ENCODE measurements at places on chromosomes 1 and 21. TPM values are rescaled to one million over a fixed set of nuclear protein-coding genes. Genes with fewer than 3 reads are reported as not detected.

SLX9 gene
- 3.7 TPM for total RNA-seq

PERM1 gene
- 0.78 TPM for total RNA-seq

FCRL2 gene
- total RNA-seq, result not detected

SERINC2 gene
- 1.5 TPM for total RNA-seq

SLC1A7 gene
- total RNA-seq, result not detected

GRCh38 chr1:52532731-52533327, 20.1 kb downstream of the TUT4 start:
- no peaks in the 10 kb centered on the region for H3K36me3 ChIP-seq
- H3K4me3 ChIP-seq, result no peak overlapping the region
- H3K4me1 ChIP-seq, result no peaks in the 10 kb centered on the region
- DNase-seq, result no peak
- no peaks in the 10 kb centered on the region for H3K27me3 ChIP-seq
- no peak overlapping the region for H3K27ac ChIP-seq

- H3K4me1 ChIP-seq, result no peaks in the 10 kb centered on the region
- H3K4me3 ChIP-seq, result no peak overlapping the region
- DNase-seq, result no peak
These were observed 57.9 kb upstream of the KCNE2 start for GRCh38 chr21:34305605-34306604.

- H3K36me3 ChIP-seq, result peaks cover 4% of the 10 kb centered on the region
- no peak overlapping the region for H3K4me3 ChIP-seq
These were observed 8.9 kb downstream of the MRTO4 start for GRCh38 chr1:19260211-19261138.

- H3K4me3 ChIP-seq, result no peak overlapping the region
- peaks cover 9% of the 10 kb centered on the region for H3K4me1 ChIP-seq
- no peaks in the 10 kb centered on the region for H3K27me3 ChIP-seq
- H3K36me3 ChIP-seq, result no peaks in the 10 kb centered on the region
- no peak for DNase-seq
- no peak overlapping the region for H3K27ac ChIP-seq
These were observed 65.3 kb upstream of the TARDBP start for GRCh38 chr1:10947181-10947580.

DNA sequence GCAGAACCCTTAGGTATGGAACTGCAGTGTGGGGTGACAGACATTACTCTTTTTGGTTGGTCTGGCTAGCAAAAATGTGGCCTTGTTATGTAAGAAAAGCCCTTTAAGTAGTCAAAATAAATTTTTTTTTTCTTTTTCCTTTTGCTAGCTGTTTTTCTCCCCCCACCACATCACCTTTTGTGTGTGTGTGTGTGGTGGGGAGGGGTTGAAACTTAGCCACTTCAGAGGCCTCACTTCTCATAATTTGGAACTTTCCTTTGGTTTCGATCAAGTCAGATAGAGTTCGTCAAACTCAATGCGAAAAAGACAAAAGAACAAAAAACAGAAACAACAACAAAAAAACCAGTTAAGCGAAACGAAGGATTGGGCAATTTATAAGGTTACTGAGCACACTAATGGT, 1.9 kb upstream of the PRMT2 start:
- H3K27me3 ChIP-seq, result no peaks in the 10 kb centered on the region
- H3K36me3 ChIP-seq, result no peaks in the 10 kb centered on the region
- peak overlapping the region; percentile 99 for H3K27ac ChIP-seq
- H3K4me1 ChIP-seq, result peaks cover 24% of the 10 kb centered on the region

DNA sequence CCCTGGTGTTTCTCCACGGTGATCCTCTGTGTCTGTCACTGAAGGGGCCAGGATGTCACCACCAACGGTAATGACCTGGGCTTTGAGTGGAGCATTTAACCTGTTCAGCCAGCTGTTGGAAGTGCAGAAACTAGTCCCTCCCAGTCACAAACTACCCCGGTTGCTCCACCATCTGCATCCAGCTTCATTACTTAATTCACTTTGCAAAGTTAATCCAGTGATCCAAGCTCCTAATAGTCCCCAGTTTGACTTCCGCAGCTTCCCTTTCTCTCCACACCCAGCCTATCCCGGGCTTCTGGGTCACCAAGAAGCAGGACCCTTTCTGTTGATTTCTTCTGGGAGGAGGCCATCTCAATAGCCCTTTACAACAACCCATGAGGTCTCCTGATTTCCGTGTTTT, 63.5 kb downstream of the MDM4 start:
- peak overlapping the region; percentile 43 for H3K4me3 ChIP-seq
- H3K27ac ChIP-seq, result peak overlapping the region; percentile 48
- no peaks in the 10 kb centered on the region for H3K27me3 ChIP-seq
- peaks cover 17% of the 10 kb centered on the region for H3K4me1 ChIP-seq
- DNase-seq, result no peak
- H3K36me3 ChIP-seq, result no peaks in the 10 kb centered on the region

- no peaks in the 10 kb centered on the region for H3K27me3 ChIP-seq
- H3K4me1 ChIP-seq, result no peaks in the 10 kb centered on the region
- H3K4me3 ChIP-seq, result no peak overlapping the region
- H3K36me3 ChIP-seq, result no peaks in the 10 kb centered on the region
- no peak for DNase-seq
These were observed 437.3 kb downstream of the PLA2G4A start for GRCh38 chr1:187266051-187266450.

DNA sequence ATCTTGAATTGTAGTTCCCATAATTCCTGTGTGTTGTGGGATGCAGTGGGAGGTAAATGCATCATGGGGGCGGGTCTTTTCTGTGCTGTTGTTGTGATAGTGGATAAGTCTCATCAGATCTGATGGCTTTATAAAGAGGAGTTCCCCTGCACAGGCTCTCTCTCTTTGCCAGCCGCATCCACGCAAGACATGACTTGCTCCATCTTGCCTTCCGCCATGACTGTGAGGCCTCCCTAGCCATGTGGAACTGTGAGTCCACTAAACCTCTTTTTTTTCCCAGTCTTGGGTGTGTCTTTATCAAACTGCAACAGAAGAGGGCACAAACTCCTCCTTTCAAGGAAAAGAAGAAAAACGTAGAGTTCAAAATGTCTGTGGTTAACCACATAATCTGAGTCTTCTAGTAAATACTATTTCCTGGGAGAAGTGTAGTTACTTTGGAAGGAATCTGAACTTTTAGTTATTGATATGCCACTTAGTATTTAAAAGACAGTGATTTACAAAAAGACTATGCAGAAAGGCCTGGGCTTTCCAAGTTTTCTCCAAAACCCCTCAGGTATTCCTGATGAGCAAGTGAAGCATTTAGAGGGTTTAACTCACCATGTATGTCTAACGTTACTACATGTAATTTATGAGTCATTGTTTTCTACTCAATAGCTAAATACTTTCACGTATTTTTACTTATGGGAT, 10.0 kb downstream of the ADAMTS1 start:
- H3K36me3 ChIP-seq, result no peaks in the 10 kb centered on the region
- DNase-seq, result no peak

GRCh38 chr1:58883888-58884482, 100.1 kb upstream of the JUN start:
- peak overlapping the region; percentile 82 for H3K27ac ChIP-seq
- DNase-seq, result no peak
- H3K4me1 ChIP-seq, result peaks cover 48% of the 10 kb centered on the region
- H3K36me3 ChIP-seq, result no peaks in the 10 kb centered on the region
- H3K4me3 ChIP-seq, result no peak overlapping the region
- H3K27me3 ChIP-seq, result no peaks in the 10 kb centered on the region

DNA sequence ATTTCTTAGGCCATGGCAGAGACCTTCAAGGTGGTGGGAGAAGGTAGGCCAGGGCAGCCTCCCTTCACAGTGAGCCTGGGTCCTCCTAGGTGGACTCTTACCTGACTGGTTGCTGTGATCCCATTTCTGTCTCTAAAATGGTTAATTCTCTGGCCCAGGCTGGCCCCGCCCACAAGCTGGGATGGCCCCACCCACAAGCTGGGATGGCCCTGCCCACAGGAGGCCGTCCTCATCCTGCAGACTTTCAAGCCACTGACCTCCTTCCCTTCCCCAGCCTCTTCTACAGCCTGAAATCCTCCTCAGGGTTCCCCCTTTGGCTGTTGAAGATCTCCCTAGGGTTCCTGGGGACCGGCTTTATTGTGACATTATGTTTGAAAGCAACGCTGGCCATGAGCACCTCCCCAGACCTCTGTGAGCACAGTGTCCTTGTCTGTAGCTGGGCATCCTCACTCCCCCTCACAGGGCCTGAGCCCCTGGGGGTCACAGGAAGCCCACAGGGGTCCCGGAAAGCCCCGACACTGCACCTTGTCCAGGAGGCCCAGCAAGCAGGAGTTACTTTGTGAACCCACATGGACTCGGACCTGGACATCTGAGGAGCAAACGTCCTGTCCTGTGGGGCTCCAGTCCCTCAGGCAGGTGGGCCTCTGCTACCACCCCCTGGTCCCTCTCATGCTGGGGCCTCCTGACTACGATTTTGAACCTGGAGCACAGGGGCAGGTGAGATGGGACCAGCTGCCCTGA, 621.7 kb downstream of the MATN1 start:
- H3K4me1 ChIP-seq, result no peaks in the 10 kb centered on the region
- H3K27ac ChIP-seq, result no peak overlapping the region
- no peaks in the 10 kb centered on the region for H3K27me3 ChIP-seq
- no peaks in the 10 kb centered on the region for H3K36me3 ChIP-seq

GRCh38 chr1:2375923-2376260, 15.5 kb downstream of the MORN1 start:
- no peak overlapping the region for H3K4me3 ChIP-seq
- H3K36me3 ChIP-seq, result no peaks in the 10 kb centered on the region
- no peak overlapping the region for H3K27ac ChIP-seq
- no peaks in the 10 kb centered on the region for H3K4me1 ChIP-seq

- DNase-seq, result no peak
- peaks cover 57% of the 10 kb centered on the region for H3K4me1 ChIP-seq
- no peaks in the 10 kb centered on the region for H3K36me3 ChIP-seq
These were observed 30.6 kb upstream of the KCNE2 start for GRCh38 chr21:34333121-34333739.
